NCI-H2171 (cell line): ENCODE measurements at places on chromosomes 4 and X.

GRCh38 chrX:126723881-126724280 lies 95.6 kb upstream of the PRR32 start:
- DNase-seq = no peak

DNA sequence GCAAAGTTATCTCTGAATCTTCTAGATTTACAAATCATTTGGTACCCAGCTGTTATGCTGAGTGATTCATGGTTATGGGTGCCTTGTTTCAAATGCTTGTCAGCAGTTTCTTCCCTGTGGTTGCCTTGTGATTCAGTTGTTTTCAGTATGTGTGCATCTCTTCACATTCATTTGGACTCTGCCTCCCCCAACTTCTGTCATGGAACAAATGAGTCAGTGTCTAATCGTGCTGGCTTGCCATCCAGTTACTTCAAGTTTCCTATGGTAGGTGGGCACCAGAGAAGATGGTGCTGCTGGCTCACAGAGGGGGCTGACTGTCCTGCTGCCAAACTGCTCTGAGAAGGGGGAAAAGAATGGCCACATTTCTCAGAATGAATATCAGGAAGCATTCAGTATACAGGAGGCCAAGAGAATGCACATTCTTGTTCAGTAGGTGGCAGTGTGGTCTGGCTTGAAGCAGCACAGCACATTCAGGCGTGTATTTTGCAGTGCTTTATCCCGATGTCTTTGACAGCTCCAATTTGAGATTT lies 260.9 kb downstream of the GLUD2 start:
- no peak for DNase-seq

DNA sequence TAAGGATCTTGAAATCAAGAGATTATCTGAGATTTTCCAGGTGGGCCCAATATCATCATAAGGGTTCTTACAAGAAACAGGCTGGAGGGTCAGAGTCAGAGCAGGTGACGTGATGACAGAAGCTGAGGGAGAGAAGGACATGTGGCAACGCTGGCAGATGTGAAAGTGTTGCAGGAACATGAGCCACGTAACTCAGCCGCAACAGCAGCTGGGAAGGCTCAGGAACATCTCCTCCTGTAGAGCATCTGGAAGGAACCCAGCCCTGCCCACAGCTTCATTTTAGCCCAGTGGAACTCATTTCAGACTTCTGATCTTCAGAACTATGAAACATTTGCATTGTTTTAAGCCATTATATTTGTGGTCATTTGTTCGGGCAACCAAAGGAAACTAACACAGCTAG lies 156.3 kb upstream of the VEGFC start:
- no peak for DNase-seq

- no peak for DNase-seq
Observed at GRCh38 chr4:38740303-38740702, 42.5 kb downstream of the TLR10 start.
